Mesenteric fat pad (tissue), 1 donor: ENCODE measurements at places on chromosomes 11 and 22. TPM values are rescaled to one million over a fixed set of nuclear protein-coding genes. Genes with fewer than 3 reads are reported as not detected.

The JAM3 gene
- 18.9 TPM for total RNA-seq

The MYRF gene
- 0.42 TPM for total RNA-seq

The OR51F2 gene
- total RNA-seq, result not detected

The KCNJ11 gene
- total RNA-seq, result 3.5 TPM

The CNIH2 gene
- total RNA-seq, result 0.55 TPM

The LRRC32 gene
- total RNA-seq, result 136 TPM

The PLAAT3 gene
- total RNA-seq, result 399 TPM

- DNase-seq, result peak; percentile 79
Observed at GRCh38 chr22:46273432-46274148, 5.8 kb downstream of the TTC38 start.

- peak; percentile 83 for DNase-seq
Observed at GRCh38 chr22:24191381-24191841, 10.1 kb downstream of the SUSD2 start.

DNA sequence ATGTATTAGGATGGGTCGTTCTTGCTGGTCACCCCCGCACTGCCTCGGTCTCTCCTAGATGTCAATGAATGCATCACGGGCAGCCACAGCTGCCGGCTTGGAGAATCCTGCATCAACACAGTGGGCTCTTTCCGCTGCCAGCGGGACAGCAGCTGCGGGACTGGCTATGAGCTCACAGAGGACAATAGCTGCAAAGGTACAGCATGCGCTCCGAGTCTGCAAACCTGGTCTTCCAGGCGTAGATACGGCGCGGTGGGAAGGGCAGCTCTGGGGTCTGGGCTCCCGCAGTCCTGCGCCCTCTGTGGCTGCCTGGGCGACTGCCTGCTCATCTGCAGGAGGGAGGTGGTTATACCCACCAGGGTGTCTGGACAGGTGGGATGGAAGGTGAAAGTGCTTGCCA, 31.0 kb downstream of the FBLN1 start:
- no peak for DNase-seq

DNA sequence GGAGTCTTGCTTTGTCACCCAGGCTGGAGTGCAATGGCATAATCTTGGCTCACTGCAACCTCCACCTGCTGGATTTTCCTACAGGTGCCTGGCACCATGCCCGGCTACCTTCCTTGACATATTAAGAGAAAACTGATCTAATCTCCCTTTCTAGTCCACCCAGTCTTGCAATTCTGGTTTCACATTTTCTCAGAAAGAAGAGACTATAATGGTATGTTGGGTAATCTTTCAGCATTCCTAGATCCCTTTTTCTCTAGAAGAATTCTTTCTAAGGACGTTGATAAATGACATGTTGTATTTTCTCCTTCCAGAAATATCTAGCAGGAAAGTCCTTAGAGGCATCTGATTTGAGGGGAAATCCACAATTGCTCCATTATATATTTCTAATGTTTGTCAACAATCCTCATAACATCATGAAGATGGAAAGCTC, 10.4 kb upstream of the HSPA8 start:
- DNase-seq, result no peak

DNA sequence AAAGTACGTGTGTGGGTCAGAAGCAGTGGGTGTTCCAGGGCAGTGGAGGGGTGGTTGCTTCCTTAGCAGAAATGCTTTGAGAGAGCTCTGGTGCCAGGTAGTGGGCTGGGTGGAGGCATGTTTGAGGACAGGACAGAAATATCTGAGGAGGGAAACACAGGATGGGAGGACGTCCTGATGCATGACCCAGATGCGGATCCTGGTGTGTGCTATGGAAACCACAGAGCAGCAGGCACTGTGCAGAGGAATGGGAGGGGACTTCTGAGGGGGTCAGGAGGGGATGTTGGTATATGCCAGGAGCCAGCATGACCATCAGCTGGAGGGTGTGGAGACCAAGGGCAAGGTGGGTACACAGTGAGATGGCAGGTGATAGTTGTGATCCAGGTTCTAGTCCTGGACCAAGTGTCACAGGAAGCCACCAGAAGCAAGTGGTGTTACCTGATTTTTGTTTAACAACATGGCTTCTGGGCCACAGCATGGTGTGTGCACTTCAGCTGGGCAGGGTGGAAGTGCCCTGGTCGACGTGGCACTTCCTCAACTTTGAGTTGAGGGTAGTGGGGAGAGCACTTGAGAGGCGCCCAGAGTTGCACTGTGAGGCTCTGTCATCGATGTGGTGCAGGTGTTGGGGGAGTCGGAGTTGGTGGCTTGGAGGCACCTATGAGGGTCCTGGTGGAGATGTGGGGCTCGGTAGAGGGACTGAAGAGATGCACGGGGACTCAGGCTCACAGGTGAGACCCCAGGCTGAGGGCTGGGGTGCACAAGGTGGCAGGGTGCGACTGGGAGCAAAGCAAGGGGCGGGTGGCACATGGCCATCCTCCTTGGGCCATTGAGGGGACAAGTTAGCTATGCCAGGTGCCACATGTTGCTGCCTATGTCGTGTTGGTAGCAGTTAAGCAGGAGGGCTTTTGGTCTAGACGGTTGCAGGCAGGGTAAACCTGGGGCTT, 7.5 kb downstream of the DGCR8 start:
- no peak for DNase-seq

GRCh38 chr11:13341026-13341425, 63.4 kb downstream of the BMAL1 start:
- no peak for DNase-seq

DNA sequence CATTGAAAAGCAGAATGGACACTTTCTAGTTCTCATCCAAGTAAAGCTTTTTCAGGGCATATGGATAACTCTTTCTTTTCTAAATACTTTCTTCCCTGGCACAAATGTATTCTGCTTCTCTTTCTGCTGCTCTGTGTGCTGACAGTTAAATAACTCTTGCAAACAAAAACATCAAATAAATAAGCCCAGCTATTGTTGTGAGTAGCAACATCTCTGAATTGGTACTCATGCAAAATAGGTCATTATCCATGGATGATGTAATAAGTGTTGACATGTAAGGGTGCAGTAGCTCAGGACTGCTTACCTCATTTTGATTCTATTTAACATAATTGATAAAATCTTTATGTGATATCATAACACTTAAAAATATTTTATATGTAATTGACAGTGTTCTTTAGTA, 164.3 kb downstream of the MSANTD4 start:
- DNase-seq, result no peak

DNA sequence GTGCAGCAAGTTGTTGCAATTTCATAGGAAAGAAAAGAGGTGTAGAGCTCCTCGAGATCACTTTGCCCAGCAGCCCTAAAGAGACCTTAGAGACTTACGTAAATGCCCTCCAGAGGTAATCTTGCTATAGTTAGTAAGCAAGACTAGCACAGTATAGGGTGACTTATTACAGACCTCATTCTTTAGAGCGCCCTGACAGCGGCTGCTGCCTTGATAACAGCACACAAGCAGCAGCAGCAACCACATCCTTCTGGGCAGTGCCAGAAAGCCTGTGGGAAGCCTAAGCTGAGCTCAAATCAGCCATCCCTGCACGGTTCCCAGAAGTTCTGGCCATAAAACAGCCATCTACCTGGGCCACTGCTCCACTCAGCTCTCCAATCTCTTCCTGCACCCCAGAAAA, 22.6 kb upstream of the OR56B1 start:
- no peak for DNase-seq

- no peak for DNase-seq
Observed at GRCh38 chr11:108551651-108552462, 41.7 kb downstream of the EXPH5 start.

GRCh38 chr11:100748153-100748552, 61.1 kb downstream of the ARHGAP42 start:
- DNase-seq, result no peak
